ENCODE measurements at places on chromosomes 2 and 18.

DNA sequence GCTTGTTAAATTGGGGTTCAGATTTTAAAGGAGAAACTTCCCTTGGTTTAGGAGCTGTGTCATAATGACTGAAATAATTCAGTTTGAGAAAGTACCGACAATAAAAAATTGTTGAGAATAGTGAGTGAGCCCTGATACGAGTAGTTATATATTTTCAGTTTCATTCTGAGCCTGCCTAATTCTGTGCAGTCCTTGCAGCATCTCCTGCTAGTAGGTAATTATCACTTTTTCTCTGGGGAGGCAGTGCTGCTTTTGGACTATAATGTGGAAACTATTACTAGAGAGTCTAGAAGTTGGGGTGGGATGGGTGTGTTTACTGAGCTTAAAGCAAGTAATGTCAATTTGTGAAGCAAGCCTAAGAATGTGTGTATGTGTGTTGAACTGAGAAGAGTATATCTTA, 21.7 kb downstream of the ZNF638 start:
- no peak for DNase-seq

DNA sequence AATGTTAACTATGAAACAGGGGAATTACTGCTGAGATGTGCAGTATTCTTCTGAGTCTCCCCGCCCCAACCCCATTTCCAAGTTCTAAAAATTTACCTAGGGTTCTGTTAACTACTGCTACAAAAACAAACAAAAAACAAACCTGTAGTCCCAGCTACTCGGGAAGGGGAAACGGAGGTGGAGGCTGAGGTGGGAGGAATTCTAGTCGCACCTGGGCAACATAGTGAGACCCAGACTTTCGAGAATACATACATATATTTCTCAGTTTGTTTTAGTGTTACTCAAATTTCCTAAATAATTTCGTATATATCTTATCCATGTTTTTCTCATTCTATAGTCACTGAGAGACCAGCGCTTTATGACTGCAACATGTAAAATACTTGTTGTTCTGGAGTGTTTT, 989 bp downstream of the STAM2 start:
- no peak for DNase-seq

GRCh38 chr2:232888839-232889529, 18.9 kb downstream of the SNORC start:
- DNase-seq: no peak

- DNase-seq: peak; percentile 55
Observed at GRCh38 chr2:65420712-65421431, 11.5 kb downstream of the SPRED2 start.

DNA sequence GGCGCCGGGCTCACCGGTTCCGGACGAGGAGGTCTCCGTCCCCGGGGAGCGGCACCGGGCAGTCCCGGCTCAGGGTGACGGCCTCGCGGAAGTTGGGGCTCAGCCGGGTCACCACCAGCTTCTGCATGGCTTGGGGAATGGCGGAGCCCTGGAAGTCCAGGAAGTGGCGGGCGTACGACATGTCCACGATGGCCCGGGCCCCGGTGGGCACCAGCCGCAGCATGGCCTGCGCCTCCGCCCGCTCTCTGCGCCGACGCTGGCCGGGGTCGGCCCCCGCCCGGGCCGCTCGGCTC, 157 bp downstream of the PTGR3 start:
- DNase-seq: no peak
